ENCODE measurements at places on chromosomes 16 and 17. TPM values are rescaled to one million over a fixed set of nuclear protein-coding genes. Genes with fewer than 3 reads are reported as not detected.

DNA sequence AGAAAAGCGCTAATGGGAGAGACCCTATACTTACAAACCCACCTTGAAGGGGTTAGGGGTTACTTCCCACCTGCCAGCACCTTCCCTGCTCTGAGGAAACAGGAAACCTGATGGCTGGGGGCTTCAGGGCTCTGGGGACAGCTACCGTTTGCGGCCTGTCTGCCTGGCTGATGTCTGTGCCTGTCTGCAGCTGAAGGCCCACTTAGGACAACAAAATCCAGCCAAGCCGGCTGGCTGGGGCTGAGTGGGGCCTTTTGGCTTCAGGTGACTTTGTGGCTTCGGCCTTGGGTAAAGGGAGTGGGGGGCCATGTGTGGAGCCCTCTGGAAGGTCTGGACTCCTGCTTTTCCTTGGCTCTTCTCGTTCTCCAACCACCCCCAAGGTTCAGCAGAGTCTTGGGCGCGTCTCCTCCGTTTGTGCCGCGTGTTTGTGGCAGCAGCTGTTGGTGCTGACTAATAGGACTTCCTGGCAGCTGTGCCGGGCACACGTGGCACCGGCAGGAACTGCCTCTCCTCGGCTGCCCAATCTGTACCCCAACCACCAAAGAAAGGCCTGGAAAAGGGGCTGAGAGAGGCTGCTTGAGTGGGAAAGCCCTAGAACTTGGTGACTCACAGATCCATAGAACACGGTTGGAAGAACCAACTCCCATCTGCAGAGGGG, 186.7 kb downstream of the MSI2 start:
- no peak for DNase-seq
- H3K27me3 ChIP-seq: no peaks in the 10 kb centered on the region
- H3K27ac ChIP-seq: no peak overlapping the region
- H3K4me1 ChIP-seq: peaks cover 24% of the 10 kb centered on the region

DNA sequence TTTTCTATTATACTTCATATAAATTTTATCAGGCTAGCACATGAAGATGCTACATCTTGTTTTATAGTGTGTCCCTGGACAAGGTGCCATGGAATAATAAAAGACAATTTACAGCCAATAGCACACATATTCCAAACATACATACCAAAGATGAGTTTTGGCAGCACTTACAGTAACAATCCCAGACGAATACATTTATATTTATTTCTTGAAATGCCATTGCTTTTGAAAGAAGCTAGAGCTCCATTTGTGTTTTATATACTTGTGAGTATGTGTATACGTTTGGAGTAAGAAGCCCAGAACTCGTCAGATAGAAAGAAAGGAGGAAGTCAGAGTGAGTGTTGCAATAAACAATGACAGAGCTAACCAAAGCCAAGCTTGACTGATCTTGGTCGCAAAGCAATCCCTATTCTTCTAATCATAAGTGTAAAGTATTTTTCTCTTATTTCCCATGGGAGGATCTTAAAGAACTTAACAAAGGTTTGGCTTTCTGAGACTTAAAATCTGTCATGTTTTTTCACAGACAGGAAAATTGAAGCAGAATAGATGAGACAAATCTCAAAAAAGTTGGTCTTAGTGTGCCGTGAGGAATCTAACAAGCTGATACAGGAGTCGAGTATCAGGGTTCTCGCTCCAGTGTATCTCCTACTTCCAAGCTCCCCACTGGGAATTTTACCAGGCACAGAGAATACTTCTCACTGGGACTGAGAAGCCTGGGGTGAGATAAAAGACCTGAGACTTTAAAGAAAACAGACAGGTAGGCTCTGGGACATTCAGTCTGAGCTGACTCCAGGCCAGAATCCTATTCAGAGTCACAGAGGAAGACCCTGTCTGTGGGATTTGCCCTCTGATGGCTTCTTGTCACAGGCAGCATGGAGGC, 175.4 kb downstream of the AATF start:
- H3K36me3 ChIP-seq: peaks cover 59% of the 10 kb centered on the region
- no peaks in the 10 kb centered on the region for H3K27me3 ChIP-seq
- H3K4me1 ChIP-seq: no peaks in the 10 kb centered on the region
- no peak for DNase-seq

GRCh38 chr16:8589057-8589899, 1.0 kb downstream of the TMEM114 start:
- H3K27me3 ChIP-seq: peaks cover 19% of the 10 kb centered on the region
- H3K4me1 ChIP-seq: peaks cover 12% of the 10 kb centered on the region
- no peak overlapping the region for H3K27ac ChIP-seq
- H3K4me3 ChIP-seq: peak overlapping the region; percentile 52
- DNase-seq: peak; percentile 78

GRCh38 chr17:72402727-72403210, 281.9 kb downstream of the SOX9 start:
- H3K27me3 ChIP-seq: peaks cover 23% of the 10 kb centered on the region
- H3K36me3 ChIP-seq: no peaks in the 10 kb centered on the region
- no peak overlapping the region for H3K4me3 ChIP-seq
- no peak for DNase-seq
- H3K27ac ChIP-seq: no peak overlapping the region

DNA sequence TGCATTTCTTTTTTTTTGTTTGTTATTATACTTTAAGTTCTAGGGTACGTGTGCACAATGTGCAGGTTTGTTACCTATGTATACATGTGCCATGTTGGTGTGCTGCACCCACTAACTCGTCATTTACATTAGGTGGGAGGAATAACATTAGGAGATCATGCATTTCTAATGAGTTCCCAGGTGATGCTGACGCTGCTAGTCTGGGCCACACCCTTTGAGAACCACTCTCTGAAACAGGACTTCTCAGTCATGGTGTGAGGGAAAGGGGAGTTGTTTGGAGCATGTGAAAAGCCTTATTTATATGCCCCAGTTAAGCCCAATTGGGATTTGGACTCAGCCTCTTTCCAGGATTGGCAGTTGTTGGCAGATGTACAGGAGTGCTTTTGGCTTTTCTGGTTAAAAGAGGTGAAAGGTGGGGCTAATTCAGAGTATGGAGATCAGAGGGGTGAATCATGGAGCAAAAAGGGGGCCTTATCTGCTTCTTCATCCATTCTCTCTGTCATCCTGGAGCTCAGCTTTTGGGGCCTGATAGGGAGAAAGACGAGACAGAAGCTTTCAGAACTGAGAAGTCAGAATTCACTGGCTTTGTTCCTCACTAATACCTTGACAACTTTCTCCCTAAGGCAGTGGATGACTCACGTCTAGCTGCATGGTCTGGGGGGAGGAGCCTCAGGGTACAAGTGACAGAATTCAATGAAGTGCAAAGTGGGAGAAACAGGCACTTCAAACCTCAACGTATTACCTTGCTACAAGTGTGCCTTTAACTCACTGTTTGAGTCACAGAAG, 180.0 kb upstream of the CACNG3 start:
- no peaks in the 10 kb centered on the region for H3K27me3 ChIP-seq
- no peak for DNase-seq
- no peak overlapping the region for H3K4me3 ChIP-seq

DNA sequence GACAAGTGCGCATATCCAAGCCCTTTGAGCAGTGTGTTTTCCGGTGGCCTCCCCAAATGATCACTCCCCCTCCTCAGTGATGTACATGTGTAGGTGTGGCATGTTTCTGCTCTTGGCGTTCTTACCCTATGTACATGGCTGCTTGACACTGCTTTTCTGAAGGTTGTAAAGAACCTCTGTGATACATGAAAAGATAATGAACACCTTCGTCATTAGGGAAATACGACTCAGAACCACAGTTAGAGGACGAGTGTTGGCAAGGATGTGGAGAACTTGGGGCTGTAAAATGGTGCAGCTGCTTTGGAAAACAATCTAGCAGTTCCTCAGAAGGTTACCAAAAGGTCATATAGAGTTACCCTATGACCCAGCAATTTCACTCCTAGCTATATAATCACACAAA, 28.6 kb downstream of the CEP95 start:
- no peak for DNase-seq
- peaks cover 65% of the 10 kb centered on the region for H3K36me3 ChIP-seq
- no peak overlapping the region for H3K27ac ChIP-seq
- no peaks in the 10 kb centered on the region for H3K27me3 ChIP-seq

GRCh38 chr17:41664172-41664457, 24.6 kb upstream of the EIF1 start:
- H3K27ac ChIP-seq: no peak overlapping the region
- DNase-seq: no peak
- H3K4me1 ChIP-seq: peaks cover 6% of the 10 kb centered on the region
- H3K27me3 ChIP-seq: no peaks in the 10 kb centered on the region
- H3K4me3 ChIP-seq: no peak overlapping the region
- H3K36me3 ChIP-seq: no peaks in the 10 kb centered on the region

- H3K27me3 ChIP-seq: no peaks in the 10 kb centered on the region
- peaks cover under 1% of the 10 kb centered on the region for H3K4me1 ChIP-seq
- no peak overlapping the region for H3K27ac ChIP-seq
- no peaks in the 10 kb centered on the region for H3K36me3 ChIP-seq
- no peak overlapping the region for H3K4me3 ChIP-seq
- no peak for DNase-seq
These were observed 107.6 kb downstream of the SPECC1 start for GRCh38 chr17:20116683-20117309.

DNA sequence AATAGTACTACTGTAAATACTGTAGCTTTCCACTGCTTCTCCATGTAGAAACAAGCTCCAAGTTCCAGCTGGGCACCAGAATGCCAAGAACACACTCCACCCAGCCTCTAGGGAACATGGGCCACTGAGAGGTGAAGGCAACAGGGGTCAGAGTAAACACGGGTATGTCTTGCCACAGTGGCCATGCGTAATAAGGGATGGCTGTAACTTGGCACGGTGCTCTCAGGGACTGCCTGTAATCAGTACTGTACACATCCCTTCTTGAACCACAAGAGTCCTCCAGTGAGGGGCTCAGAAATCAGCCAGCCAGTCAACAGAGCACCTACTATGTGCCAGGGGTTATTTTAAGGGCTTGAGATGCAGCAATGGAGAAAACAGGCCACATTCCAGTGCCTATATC, 10.8 kb downstream of the LRRC59 start:
- no peak for DNase-seq
- H3K4me3 ChIP-seq: no peak overlapping the region
- no peak overlapping the region for H3K27ac ChIP-seq
- H3K36me3 ChIP-seq: peaks cover 69% of the 10 kb centered on the region

GRCh38 chr17:3531266-3532101, 26.1 kb downstream of the TRPV3 start:
- no peaks in the 10 kb centered on the region for H3K36me3 ChIP-seq
- H3K4me3 ChIP-seq: no peak overlapping the region
- no peak for DNase-seq
- H3K4me1 ChIP-seq: peaks cover 4% of the 10 kb centered on the region
- no peaks in the 10 kb centered on the region for H3K27me3 ChIP-seq
- no peak overlapping the region for H3K27ac ChIP-seq

- H3K4me1 ChIP-seq: peaks cover 6% of the 10 kb centered on the region
- no peak overlapping the region for H3K27ac ChIP-seq
- H3K4me3 ChIP-seq: no peak overlapping the region
- DNase-seq: no peak
These were observed 503.9 kb downstream of the CDH11 start for GRCh38 chr16:64617836-64618476.

DNA sequence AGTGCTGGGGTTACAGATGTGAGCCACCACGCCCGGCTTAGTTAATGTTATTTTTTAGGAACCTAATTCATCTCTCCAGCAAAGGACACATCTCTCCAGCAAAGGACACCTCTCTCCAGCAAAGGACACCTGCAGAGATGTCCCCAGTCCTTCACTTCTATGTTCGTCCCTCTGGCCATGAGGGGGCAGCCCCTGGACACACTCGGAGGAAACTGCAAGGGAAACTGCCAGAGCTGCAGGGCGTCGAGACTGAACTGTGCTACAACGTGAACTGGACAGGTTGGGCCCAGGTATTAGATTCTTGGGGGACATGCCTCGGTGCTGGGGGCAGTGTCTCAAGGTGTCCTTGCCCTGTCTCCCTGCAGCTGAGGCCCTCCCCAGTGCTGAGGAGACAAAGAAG, 4.7 kb downstream of the PFAS start:
- peaks cover 28% of the 10 kb centered on the region for H3K36me3 ChIP-seq
- no peaks in the 10 kb centered on the region for H3K27me3 ChIP-seq

- no peaks in the 10 kb centered on the region for H3K27me3 ChIP-seq
- H3K4me3 ChIP-seq: no peak overlapping the region
- H3K4me1 ChIP-seq: peaks cover 6% of the 10 kb centered on the region
- peaks cover 18% of the 10 kb centered on the region for H3K36me3 ChIP-seq
These were observed 8.8 kb upstream of the GFAP start for GRCh38 chr17:44924107-44924544.

GRCh38 chr17:34826332-34826731, 134.9 kb downstream of the CCT6B start:
- no peaks in the 10 kb centered on the region for H3K27me3 ChIP-seq
- no peaks in the 10 kb centered on the region for H3K4me1 ChIP-seq
- H3K36me3 ChIP-seq: no peaks in the 10 kb centered on the region
- no peak overlapping the region for H3K4me3 ChIP-seq
- no peak overlapping the region for H3K27ac ChIP-seq

- H3K4me3 ChIP-seq: no peak overlapping the region
- H3K27ac ChIP-seq: no peak overlapping the region
- no peaks in the 10 kb centered on the region for H3K27me3 ChIP-seq
- H3K4me1 ChIP-seq: no peaks in the 10 kb centered on the region
These were observed 250.8 kb upstream of the SOX9 start for GRCh38 chr17:71869841-71870545.

DNA sequence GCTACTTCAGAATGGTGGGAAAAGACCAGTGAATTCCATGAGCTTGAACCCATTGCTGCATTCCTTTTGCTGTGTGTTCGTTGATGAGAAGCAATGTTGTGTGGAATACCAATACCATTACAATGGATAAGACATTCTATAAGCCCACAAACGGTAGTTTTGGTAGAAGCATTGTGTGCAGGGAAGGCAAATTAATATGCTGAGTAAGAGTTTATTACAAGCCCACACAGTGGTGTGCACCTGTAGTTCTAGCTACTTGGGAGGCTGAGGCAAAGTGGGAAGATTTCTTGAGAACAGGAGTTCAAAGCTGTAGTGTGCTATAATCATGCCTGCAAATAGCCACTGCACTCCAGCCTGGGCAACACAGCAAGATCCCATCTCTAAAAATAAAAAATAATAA, 19.9 kb upstream of the TENT4B start:
- no peaks in the 10 kb centered on the region for H3K4me1 ChIP-seq
- DNase-seq: no peak
- no peak overlapping the region for H3K4me3 ChIP-seq
- H3K27me3 ChIP-seq: no peaks in the 10 kb centered on the region
- H3K27ac ChIP-seq: no peak overlapping the region
- no peaks in the 10 kb centered on the region for H3K36me3 ChIP-seq

- no peaks in the 10 kb centered on the region for H3K4me1 ChIP-seq
- DNase-seq: no peak
- H3K36me3 ChIP-seq: no peaks in the 10 kb centered on the region
- no peaks in the 10 kb centered on the region for H3K27me3 ChIP-seq
- no peak overlapping the region for H3K27ac ChIP-seq
These were observed 669.1 kb upstream of the SALL1 start for GRCh38 chr16:51820176-51820575.

The TERB1 gene
- not detected for total RNA-seq

The TPSG1 gene
- not detected for total RNA-seq

The SYCE1L gene
- 5.8 TPM for total RNA-seq

The IL21R gene
- total RNA-seq: 0.34 TPM

The CCDC200 gene
- total RNA-seq: not detected

The SOST gene
- total RNA-seq: not detected

The CD7 gene
- total RNA-seq: 0.86 TPM

The GAS2L2 gene
- total RNA-seq: not detected

The SLC5A10 gene
- not detected for total RNA-seq

The SHISA9 gene
- total RNA-seq: 39.8 TPM

The ARL5C gene
- not detected for total RNA-seq

Measured in H1 (cell line).